NCI-H2029 treated with DMSO at 0.1 percent for 48 hours (cell line): ENCODE measurements at places on chromosomes 5 and 9.
A peak's percentile ranks its signal among the peaks of the same experiment; 100 is the strongest.

GRCh38 chr5:32098291-32098690, 75.8 kb downstream of the GOLPH3 start:
- DNase-seq = no peak

GRCh38 chr9:2263665-2264064, 248.5 kb downstream of the SMARCA2 start:
- DNase-seq = no peak

DNA sequence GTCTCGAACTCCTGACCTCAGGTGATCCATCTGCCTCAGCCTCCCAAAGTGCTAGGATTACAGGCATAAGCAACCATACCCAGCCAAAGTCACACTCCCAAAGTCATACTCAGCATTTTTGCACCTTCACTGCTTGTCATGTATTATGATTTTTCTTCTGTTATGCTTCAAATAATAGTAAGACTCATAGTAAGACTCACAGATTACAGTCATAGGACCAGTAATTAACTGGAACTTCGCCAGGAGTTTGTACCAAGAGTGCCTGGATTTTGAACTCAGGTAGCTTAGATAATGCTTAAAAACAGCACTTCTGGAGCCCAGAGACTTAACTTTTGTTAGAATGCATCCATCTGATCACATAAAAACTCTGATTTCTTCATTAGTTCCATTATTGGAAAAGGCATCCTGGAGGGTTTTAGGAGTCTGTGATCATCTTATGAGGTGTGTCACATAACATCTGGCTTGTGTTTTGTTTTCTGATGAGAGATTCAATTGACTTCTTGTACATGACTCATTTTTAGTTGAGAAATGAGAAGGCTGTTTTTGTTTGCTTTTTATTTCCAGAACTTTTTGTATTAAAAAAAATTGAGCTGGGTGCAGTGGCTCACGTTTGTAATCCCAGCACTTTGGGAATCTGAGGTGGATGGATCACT, 131.5 kb downstream of the ADAMTS19 start:
- DNase-seq = no peak

DNA sequence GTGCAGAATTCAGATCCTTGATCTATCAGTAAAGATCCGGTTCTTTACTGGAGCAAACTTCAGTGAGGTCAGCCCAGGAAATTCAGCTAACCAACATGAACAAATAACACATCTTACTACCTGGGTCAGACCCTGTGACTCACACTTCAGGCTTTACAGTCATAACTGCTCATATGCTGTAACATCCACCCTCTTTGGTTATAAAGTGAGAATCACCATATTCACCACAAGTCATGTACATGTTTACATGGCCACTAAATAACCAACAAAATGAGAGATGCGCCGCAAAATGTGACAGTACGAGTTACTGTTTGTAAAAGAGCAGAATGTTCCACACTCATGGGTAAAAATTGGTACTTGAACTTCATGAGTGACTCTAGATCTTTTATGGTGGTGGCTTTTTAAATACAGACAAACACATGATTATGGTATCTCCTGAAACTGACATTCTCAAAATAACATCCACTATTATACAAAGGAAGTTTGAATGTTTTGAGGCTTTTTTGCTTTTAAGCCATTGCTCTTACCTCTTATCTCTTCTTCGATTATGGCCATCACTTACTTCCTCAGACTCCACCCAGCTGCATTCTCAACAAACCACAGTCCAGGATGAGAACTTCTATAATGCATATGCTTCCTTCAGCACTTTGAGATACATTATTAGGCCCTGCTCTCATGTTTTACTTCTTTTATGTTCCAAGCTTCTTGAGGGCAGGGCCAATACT, 516.6 kb downstream of the RAB3C start:
- DNase-seq = no peak

GRCh38 chr9:12817702-12818101, 42.9 kb downstream of the LURAP1L start:
- no peak for DNase-seq

GRCh38 chr5:173643964-173644363, 27.5 kb upstream of the BOD1 start:
- peak; percentile 10 for DNase-seq

GRCh38 chr5:119287547-119288111, 68.2 kb upstream of the TNFAIP8 start:
- no peak for DNase-seq
